ENCODE measurements at places on chromosomes 3 and 15. TPM values are rescaled to one million over a fixed set of nuclear protein-coding genes. Genes with fewer than 3 reads are reported as not detected.

GRCh38 chr3:47113669-47114365 is 50.1 kb downstream of the SETD2 start:
- peak overlapping the region; percentile 77 for H3K27ac ChIP-seq
- peaks cover 6% of the 10 kb centered on the region for H3K4me1 ChIP-seq
- peak; percentile 96 for DNase-seq
- H3K27me3 ChIP-seq = no peaks in the 10 kb centered on the region
- no peak overlapping the region for H3K4me3 ChIP-seq
- peaks cover 3% of the 10 kb centered on the region for H3K36me3 ChIP-seq

DNA sequence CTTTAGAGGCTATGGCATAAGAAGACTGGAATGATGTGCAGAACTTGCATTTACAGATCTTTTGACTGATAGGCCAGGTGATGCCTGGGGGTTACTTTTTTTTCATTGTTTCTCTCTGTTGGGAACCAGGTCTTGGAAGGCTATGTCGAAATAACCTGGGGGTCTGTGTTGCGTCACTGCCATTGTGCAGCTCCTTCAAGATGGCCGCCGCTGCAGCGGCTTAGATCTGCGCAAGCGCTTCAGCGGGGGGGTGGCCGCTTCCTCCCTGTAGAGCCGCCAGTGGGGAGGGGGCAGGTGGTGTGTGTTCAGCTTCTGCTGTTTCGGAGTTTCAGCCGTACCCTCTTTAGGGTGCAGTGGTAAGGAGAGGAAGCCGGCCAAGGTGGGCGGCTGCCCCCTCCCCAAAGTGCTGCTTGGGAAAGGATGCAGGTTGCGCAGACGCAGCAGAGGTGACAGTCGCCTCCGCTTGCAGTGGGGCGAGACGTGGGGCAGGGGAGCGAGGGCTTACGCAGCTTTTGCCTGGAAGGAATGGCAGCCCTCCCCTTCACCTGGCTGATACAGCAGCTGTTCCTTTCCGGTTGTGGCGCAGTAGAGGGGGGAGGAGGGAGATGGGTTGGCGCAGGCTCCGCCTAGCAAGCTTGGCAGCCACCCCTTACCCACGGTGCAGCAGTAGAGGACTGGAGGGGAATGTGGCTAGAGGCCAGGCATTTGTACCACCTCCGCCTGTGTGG is 1.5 kb downstream of the SNRPN start:
- peak overlapping the region; percentile 88 for H3K27ac ChIP-seq
- H3K27me3 ChIP-seq = no peaks in the 10 kb centered on the region
- H3K4me1 ChIP-seq = no peaks in the 10 kb centered on the region
- DNase-seq = peak; percentile 72

DNA sequence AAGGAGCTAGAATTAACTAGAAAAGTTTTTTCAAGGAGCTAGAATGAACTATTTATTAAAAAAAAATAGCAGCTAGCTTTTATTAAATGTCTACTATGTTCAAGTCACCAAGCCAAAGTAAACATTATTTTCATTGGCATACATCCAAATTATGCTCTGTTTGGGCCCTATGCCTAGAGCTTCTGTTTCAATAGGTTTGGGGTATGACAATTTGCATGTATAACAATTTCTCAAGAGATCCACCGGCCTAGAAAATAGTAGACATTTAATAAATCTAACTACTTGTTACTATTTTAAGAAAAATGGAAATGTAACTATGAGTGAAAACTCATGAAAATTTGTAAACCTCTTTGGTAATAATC is 8.0 kb downstream of the GABRR3 start:
- H3K4me1 ChIP-seq = no peaks in the 10 kb centered on the region
- no peak overlapping the region for H3K4me3 ChIP-seq
- no peak for DNase-seq
- no peaks in the 10 kb centered on the region for H3K36me3 ChIP-seq
- H3K27ac ChIP-seq = no peak overlapping the region

GRCh38 chr3:11238060-11238459 is 34.1 kb upstream of the ATG7 start:
- H3K4me1 ChIP-seq = peaks cover 7% of the 10 kb centered on the region
- H3K4me3 ChIP-seq = no peak overlapping the region
- peak overlapping the region; percentile 67 for H3K27ac ChIP-seq
- peak; percentile 90 for DNase-seq
- no peaks in the 10 kb centered on the region for H3K27me3 ChIP-seq
- no peaks in the 10 kb centered on the region for H3K36me3 ChIP-seq

GRCh38 chr15:90909976-90910375 is 6.9 kb downstream of the MAN2A2 start:
- no peak overlapping the region for H3K27ac ChIP-seq
- no peak overlapping the region for H3K4me3 ChIP-seq
- H3K36me3 ChIP-seq = peaks cover 22% of the 10 kb centered on the region
- H3K4me1 ChIP-seq = no peaks in the 10 kb centered on the region
- H3K27me3 ChIP-seq = no peaks in the 10 kb centered on the region

DNA sequence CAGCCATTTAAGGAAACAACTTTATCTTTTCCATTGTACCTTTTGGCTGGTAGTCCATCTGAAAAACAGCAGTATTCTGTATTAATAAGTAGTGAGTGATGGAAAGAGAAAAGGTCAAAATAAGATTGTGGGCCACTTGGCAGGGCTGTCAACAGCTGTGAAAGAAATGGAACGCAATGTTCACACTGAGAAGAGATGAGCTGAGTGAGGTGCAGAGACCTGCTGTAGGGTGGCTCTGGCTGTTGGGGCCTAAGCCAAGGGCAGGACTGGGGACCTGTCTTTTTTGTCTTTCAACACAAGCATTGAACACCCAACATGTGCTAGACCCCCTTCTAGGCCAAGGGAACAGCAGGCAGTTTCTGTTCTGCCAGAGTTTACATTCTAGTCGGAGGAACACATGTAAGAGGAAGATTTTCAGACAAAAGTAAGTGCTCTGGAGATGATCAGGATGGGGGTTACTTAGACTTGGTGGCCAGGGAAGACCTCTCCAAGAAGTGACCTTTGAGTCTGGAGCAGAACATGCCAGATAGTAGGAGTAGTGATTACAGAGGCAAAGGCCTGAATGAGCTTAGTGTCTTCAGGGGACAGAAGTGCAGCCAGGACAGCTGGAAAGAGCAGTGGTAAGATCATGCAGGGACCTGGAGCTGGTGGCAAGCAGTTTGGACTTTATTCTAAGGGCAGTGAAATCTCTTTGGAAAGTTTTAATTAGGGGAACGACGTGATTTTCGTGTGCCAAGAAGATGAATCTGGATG is 29.6 kb downstream of the TSEN2 start:
- no peak overlapping the region for H3K27ac ChIP-seq
- DNase-seq = no peak
- H3K27me3 ChIP-seq = no peaks in the 10 kb centered on the region
- peaks cover 2% of the 10 kb centered on the region for H3K36me3 ChIP-seq
- no peak overlapping the region for H3K4me3 ChIP-seq

DNA sequence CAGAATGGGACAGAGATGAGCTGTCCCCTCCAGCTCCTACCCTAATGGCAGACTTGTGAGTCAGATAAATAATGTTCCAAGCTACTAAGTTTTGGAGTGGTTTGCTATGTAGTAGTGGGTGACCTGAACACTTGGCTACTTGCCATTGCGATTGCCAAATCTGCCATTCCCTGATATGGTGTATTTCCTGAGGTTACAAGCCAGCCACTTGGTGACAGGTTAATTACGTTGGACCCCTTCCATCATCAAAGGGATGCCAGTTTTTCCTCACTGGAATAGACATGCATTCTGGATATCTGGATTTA is 33.6 kb downstream of the MORF4L1 start:
- peak; percentile 80 for DNase-seq
- H3K27me3 ChIP-seq = no peaks in the 10 kb centered on the region
- H3K4me3 ChIP-seq = no peak overlapping the region
- peaks cover 34% of the 10 kb centered on the region for H3K4me1 ChIP-seq
- H3K36me3 ChIP-seq = peaks cover 11% of the 10 kb centered on the region
- H3K27ac ChIP-seq = peak overlapping the region; percentile 34

IL17RE gene
- 0.99 TPM for total RNA-seq

GHSR gene
- total RNA-seq = not detected

C3orf22 gene
- not detected for total RNA-seq

RASGRP1 gene
- total RNA-seq = not detected

GXYLT2 gene
- total RNA-seq = 14.1 TPM

SLC28A2 gene
- not detected for total RNA-seq

NMNAT3 gene
- total RNA-seq = 2.8 TPM

GP9 gene
- total RNA-seq = not detected

RLBP1 gene
- total RNA-seq = not detected

Measured in fibroblast of lung (primary cell).